Ascending aorta (tissue), 2 donors: ENCODE measurements at places on chromosomes 11 and 22.

DNA sequence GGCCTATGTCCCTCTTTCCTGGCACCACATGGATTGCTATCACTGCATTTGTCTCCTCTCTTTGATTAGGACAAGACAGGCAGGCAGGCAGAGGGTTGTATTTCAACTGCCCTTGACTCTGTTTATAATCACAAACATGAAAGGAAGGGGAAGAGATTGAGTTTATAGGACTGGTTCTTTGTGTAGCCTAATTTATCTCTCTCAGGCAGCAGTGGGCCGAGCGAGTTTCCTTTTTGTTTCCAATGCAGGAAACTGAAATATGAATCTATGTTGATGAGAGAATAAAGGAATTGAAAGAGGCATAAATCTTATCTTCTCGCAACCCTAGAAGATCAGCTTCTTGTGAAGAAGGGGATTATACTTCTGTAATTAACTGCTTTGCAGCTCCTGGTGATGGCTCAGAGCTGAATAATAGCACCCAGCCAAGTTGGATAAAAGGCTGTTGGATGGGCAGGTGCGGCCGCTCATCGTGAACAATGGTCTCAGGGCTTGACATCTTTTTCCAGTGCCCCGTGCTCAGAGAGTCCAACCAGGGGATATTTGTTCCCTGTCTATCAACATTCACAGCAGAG lies 80.6 kb upstream of the SYT13 start:
- DNase-seq, result no peak
- no peaks in the 10 kb centered on the region for H3K36me3 ChIP-seq
- H3K4me1 ChIP-seq, result no peaks in the 10 kb centered on the region
- H3K27ac ChIP-seq, result peak overlapping the region; percentile 13

GRCh38 chr22:40399621-40400020 lies 29.2 kb downstream of the SGSM3 start:
- H3K36me3 ChIP-seq, result peaks cover 36% of the 10 kb centered on the region

DNA sequence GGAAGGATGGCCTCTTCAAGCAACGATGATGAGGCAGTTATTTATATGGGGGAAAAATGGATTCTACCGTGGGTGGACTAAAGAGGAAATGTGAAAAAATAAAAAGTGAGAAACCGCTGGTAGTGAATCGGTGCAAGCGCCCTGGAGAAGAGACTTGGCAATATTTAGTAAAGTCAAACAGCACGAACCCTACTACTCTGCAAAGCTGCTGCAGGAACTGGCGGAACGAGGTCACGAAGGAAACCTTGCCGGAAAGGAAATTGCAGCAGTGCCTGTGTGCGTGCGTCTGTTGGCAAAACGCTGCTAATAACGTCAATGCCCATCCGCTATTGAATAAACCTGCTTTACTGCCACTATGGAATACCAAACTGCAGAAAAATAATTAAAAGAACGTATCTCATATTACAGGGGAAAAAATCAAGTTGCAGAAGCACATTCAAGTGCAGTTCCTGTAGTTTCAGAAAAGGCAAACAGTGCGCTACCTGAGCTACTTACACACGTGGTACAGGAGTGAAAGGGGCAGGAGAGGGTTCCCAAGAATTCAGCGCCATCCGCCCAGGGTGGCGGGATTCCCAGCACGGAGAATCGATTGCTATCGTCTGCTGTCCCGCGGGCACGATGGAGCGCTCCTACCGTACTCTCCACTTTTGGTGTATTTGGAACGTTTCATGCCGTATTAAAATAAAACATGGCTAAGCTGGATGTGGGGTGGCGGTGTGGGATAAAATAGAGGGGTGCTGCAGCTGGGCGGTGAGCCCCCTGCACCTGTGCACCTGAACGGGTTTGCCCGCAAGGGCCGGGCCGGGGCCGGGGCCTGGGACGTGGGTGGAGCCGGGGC lies 585 bp upstream of the NADSYN1 start:
- H3K27me3 ChIP-seq, result no peaks in the 10 kb centered on the region
- peak overlapping the region; percentile 74 for H3K27ac ChIP-seq
- peaks cover 23% of the 10 kb centered on the region for H3K36me3 ChIP-seq
- H3K4me1 ChIP-seq, result peaks cover 28% of the 10 kb centered on the region

- DNase-seq, result no peak
- H3K4me3 ChIP-seq, result no peak overlapping the region
- no peaks in the 10 kb centered on the region for H3K4me1 ChIP-seq
- H3K36me3 ChIP-seq, result no peaks in the 10 kb centered on the region
Observed at GRCh38 chr11:115555336-115556090, 51.3 kb upstream of the CADM1 start.

DNA sequence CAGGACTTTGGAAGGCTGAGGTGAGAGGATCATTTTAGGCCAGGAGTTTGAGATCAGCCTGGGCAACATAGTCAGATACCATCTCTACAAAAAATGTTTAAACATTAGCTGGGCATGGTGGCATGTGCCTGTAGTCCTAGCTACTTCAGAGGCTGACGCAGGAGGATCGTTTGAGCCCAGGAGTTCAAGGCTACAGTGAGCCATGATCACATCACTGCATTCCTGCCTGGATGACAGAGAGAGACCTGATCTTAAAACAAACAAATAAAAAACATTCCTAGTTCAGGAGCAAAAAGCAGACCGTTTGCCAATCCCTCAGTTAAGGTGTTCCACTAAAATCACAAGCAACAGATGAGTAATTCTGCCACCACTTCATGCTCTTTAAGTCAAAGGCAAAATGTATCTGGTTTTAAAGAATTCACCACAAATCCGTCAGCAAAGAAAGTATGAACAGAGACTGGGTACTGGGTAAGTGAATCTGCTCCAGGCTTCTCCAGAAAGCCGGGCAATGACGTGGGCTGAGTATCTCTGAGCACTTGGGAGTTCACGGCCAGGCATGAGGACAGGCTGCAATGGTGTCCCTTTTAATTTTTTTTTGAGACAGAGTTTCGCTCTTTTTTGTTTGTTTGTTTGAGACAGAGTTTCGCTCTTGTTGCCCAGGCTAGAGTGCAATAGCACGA lies 19.5 kb downstream of the CLTCL1 start:
- H3K27ac ChIP-seq, result no peak overlapping the region
- DNase-seq, result no peak
- no peaks in the 10 kb centered on the region for H3K36me3 ChIP-seq
- no peaks in the 10 kb centered on the region for H3K4me1 ChIP-seq
- no peak overlapping the region for H3K4me3 ChIP-seq

- no peak for DNase-seq
- no peaks in the 10 kb centered on the region for H3K4me1 ChIP-seq
- H3K36me3 ChIP-seq, result peaks cover 4% of the 10 kb centered on the region
- H3K4me3 ChIP-seq, result peak overlapping the region; percentile 33
- peak overlapping the region; percentile 20 for H3K27ac ChIP-seq
Observed at GRCh38 chr11:89484896-89485295, 6.3 kb downstream of the NOX4 start.

DNA sequence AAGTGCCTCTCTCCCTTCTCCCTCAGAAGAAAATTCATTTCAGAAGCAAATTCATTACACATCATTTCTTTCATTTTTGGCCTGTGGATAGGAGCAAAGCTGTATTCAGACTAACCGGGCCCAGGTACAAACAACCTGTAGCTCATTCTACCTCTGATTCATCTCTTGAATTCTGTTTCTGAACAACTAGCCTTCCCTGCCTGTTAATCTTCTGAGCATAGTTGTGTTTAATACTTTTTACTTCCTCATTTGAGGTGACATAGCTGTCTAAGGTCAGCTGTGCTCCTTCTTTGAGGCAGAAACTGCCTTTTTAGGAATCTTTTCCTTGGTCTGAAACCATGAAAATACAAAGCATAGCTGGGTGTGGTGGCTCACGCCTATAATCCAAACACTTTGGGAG lies 12.6 kb upstream of the IL18BP start:
- DNase-seq, result no peak
- H3K27me3 ChIP-seq, result no peaks in the 10 kb centered on the region
- H3K36me3 ChIP-seq, result peaks cover 17% of the 10 kb centered on the region
- H3K27ac ChIP-seq, result no peak overlapping the region
- H3K4me1 ChIP-seq, result peaks cover 4% of the 10 kb centered on the region
- H3K4me3 ChIP-seq, result no peak overlapping the region

DNA sequence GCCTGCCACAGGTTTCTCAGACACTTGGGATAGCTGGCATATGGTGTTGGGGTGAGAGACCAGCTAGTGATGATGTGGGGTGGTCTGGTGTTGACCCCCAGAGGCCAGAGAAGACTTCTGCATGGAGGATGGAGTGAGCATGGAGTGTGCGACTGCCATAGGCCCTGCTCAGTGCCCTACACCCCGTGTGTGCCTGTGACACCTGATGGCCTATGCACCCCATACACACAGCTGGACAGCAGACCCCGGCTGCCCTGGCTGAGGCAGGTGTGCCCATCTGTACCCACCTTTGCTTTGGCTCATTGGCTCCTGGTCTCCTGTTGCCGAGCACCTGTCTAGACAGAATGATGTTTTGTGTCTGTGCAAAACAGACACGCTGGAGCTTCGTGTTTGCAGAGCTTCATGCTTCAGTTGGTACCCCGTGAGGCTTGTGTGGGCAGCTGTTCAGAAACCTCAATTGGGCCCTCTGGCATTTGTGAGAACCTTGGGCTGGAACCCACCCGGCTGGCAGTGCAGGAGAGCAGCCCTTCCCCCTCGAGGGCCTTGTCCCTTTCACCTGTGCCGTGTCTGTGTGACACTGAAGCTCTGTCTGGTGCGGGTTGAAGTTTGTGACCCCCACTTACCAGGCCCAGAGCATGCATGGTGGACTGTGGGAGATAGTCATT lies 27.6 kb downstream of the BCR start:
- no peak overlapping the region for H3K4me3 ChIP-seq
- peak overlapping the region; percentile 60 for H3K27ac ChIP-seq
- no peaks in the 10 kb centered on the region for H3K36me3 ChIP-seq
- DNase-seq, result no peak
- H3K27me3 ChIP-seq, result no peaks in the 10 kb centered on the region

DNA sequence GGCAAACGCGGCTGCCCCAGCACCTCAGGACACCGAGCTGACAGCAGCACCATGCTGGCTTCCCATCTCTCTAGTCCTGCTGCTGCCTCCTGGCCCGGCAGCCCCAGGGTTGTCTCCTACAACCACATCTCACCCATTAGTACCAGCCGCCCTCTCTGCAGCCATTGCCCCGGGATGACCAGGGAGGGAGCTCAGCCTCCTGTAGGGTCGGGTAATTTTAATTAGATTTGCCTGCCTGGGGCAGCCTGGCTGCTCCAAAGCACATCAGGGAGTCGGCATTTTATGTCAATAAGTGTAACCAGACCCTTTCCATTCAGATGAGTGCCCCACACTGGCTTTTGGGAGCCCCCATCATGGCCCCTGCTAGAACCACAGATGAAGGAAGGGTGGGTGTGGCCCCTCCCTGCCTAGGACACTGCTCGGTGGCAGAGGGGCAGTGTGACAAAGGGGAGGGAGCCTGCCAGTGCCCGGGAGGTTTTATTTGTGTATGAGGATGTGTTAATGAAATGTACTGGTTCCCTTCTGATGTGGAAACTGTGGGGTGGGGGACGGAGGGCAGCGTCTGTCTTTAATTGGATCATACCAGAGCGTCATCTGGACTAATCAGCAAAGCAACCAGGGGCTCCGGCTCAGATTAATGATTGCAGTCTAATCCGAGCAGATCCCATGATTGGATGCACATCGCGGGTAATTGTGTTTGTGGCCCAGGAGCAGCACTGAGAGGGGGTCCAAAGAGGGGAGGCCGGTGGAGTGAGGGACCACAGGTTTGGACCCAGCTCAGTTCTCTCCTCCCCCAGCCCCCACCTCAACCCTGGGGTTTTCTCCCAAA lies 125.3 kb downstream of the FEZ1 start:
- no peak overlapping the region for H3K4me3 ChIP-seq
- no peaks in the 10 kb centered on the region for H3K27me3 ChIP-seq
- H3K4me1 ChIP-seq, result no peaks in the 10 kb centered on the region
- no peak overlapping the region for H3K27ac ChIP-seq
- DNase-seq, result no peak

- H3K27me3 ChIP-seq, result no peaks in the 10 kb centered on the region
- no peak overlapping the region for H3K4me3 ChIP-seq
- H3K27ac ChIP-seq, result no peak overlapping the region
- DNase-seq, result no peak
- no peaks in the 10 kb centered on the region for H3K36me3 ChIP-seq
- H3K4me1 ChIP-seq, result no peaks in the 10 kb centered on the region
Observed at GRCh38 chr11:113481226-113481625, 6.0 kb upstream of the DRD2 start.

DNA sequence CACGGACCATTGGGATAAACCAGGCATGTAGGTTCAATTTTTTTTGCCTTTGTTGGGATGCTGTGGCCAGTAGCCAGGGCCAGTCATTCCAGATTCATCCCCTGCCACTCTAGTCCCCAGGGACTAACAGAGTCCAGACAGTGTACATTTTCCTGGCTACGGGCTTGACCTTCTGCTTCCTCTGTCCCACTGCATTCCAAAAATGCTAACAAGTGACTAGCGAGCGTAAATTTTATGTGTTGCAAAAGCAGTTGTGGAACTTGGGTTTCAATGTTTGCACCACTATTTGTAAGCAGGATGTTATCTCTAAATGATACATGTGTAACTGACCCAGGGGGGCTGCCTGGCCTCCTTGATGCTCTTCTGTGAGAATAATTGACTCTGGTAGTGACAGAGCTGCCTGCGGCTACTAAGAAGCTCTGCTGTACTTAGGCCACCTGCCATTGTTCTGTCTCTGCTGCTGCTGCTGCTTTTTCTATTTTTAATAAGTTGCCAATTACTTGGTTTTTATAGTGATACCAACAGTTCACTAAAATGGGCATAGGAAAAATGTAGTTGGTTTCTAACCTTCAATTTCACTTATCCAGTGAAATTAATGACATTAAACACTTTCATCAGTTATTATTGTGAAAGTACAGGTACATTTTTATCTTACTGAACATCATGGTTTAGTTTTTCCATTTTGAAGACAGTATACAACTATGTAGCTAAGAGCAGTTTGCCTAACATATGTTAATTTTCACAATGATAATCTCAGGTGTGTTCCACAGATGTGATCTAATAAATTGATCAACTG lies 26.8 kb downstream of the TNRC6B start:
- DNase-seq, result peak; percentile 76
- peaks cover 10% of the 10 kb centered on the region for H3K4me1 ChIP-seq
- no peaks in the 10 kb centered on the region for H3K36me3 ChIP-seq
- no peak overlapping the region for H3K4me3 ChIP-seq

- no peaks in the 10 kb centered on the region for H3K4me1 ChIP-seq
- no peak overlapping the region for H3K4me3 ChIP-seq
- H3K27ac ChIP-seq, result no peak overlapping the region
Observed at GRCh38 chr11:91310085-91310484, 914.5 kb upstream of the FAT3 start.

DNA sequence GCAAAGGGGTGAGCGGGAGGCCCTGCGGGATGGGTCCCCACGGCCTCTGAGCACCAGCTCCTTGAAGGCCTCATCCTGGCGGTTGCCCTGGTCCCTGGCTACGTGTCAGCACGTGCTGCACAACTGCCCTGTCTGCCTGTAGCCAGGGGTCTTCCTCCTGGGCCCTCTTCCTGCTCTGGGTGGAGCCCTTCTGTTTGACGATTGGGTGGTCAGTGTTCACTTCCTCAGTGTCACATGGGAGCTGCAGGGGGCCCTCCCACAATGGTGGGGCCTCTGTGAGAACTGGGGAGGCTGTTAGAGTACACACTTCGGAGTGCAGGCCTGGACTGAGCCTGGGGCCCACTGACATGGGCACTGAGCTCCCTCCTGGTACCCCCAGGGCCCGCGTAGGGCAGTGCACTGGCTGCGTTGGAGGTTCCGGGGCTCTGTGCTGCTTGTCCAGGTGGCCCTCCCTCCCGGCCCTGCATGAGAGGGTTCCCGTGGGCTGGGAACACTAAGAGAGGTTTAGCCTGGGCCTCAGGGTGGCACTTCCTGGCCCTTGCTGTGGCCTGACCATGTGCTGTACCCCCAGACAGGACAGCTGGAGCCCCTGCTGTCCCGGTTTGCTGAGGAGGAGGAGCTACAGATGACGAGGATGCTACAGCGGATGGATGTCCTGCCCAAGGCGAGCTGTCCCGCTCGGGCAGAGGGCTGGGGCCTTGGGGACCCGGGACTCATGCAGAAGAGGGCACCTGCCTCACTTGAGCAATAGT lies 13.8 kb downstream of the DGCR6L start:
- no peak overlapping the region for H3K4me3 ChIP-seq
- no peaks in the 10 kb centered on the region for H3K36me3 ChIP-seq
- H3K27me3 ChIP-seq, result no peaks in the 10 kb centered on the region
- no peak overlapping the region for H3K27ac ChIP-seq
